Right lung (tissue), 10 donors: ENCODE measurements at places on chromosomes 5 and 9.

DNA sequence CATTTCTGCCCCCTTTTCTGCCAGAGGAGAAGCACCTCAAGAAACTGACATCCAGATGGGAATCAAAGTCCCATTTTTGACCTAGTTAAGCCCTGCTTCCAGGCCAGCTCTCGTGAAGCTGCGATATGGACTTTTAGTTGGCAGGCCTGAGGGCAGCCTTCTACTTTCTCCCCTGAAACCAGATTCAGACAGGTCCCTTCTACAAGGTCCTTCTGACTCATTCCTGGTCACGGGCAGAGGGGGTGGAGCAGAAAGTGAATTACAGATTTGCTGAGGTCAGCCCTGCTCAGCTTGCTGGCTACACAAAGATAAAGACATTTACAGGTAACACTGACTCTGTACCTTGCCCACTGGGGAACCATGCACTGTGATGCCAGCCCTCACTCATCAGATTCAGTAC is 52.8 kb upstream of the TUT7 start:
- DNase-seq = no peak

- peak; percentile 52 for DNase-seq
Observed at GRCh38 chr9:127133739-127134167, 11.3 kb upstream of the ANGPTL2 start.

GRCh38 chr5:173535166-173535975 is 81.1 kb downstream of the BOD1 start:
- DNase-seq = no peak

DNA sequence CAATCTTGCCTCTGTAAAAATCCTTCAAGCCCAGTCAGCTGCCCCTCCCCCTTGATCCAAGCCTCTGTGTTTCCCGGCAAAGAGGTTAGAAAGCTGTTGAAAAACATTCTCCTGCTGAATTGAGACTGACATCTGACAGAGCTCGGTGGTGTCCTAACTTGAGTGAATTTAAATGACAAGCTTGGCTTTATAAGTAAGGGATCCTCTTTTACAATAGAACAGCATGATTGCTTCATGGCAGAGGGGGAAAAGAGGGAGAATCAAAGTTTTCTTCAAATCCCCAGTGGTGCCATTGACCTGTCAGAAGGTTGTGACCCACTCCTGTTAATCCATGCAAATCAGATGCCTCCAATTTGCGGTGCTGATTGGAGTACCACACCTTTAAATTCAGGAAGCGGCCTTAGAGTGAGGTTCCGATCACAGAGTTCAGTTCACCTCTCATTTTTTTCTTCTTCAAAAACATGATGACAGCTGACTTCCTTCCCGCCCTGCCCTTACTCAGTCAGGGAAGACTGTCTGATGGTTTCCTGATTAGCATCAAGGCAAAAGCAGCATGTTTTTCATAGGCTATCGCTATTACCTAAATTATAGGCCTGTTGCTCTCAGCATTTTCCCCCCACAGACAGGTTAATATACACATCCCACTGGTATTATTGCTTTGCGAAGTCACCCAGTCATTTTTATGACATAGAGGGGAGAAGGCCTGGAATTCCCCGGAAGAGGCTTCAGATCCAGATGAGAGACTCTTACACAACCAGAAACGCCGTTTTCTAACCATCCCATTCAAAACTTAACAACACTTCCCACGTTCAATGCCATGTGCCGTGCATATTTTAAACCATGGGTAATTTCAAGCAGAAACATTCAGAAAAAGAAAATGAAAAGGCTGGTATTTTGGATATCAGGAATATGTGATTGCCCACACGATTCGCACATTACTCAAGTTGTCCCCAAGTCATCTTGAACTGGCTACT is 141.4 kb downstream of the EBF1 start:
- no peak for DNase-seq

- peak; percentile 75 for DNase-seq
Observed at GRCh38 chr9:34591248-34591916, 1.9 kb upstream of the CNTFR start.

DNA sequence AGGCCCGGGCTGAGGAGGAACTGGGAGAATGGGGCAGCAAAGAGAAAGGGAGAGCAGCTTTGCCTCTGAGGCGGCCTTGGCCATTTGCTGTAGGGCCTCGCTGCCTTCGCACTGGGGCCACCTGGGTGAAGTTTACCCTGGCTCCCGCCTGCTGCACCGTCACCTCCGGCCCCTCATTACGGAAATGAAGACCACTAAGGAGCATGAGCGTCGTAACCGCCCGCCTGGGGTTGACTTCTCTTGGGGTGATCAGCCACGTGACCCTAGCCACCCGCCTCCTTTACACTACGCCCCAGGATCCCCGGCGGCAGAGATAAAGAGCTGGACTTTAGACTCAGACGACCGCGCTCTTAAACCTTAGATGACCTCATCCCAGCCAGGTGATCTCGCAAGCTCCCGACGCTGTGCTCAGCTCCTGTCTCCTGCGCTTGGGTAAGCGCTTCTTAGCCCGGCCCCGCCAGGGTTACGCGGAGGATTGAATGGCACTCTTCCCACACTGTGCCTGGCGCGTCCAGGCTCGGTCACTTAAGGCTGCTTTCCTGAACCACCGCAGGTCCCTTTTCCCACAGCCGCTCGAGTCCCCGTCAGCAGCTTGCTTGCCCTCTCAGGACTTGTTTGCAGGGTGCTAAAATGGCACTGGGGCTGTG is 107.9 kb upstream of the LARP1 start:
- peak; percentile 39 for DNase-seq

DNA sequence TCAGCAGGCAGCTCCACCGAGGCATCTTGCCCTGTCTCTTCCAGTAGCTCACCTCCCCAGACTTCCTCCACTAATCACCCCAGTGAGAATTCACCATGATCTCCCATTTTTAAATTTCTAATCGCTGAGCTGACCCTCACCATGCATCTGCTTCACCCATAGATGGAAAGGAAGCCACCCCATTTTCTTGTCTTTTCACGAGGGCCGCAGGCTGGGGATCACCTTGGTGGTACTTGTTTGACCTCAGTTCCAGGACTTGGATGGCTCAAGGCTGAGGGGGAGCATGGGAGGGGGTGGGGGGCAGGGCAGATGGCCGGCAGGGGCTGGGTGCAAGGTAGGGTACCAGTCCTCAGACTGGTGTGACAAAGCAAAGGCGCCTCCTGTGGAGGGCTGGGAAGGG is 3.6 kb downstream of the PROP1 start:
- no peak for DNase-seq

- DNase-seq = no peak
Observed at GRCh38 chr9:89048616-89049015, 57.3 kb downstream of the S1PR3 start.

DNA sequence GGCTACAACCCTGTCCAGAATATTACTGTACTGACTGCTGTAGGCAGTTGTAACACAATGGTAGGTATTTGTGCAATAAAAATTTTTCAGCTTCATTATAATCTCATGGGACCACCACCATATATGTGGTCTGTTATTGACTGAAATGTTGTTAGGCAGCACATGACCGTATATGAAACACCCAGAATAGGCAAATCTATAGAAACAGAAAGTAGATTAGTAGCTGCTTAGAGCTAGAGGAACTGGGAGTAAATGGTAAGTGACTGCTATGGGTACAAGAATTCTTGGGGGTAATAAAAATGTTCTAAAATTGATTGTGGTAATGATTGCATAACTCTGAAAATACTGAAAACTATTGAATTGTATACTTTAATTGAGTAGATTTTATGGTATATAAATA is 185.7 kb downstream of the ESM1 start:
- no peak for DNase-seq

- no peak for DNase-seq
Observed at GRCh38 chr5:125274938-125275724, 528.7 kb upstream of the ZNF608 start.

- no peak for DNase-seq
Observed at GRCh38 chr5:10192309-10192708, 57.4 kb downstream of the ATPSCKMT start.

DNA sequence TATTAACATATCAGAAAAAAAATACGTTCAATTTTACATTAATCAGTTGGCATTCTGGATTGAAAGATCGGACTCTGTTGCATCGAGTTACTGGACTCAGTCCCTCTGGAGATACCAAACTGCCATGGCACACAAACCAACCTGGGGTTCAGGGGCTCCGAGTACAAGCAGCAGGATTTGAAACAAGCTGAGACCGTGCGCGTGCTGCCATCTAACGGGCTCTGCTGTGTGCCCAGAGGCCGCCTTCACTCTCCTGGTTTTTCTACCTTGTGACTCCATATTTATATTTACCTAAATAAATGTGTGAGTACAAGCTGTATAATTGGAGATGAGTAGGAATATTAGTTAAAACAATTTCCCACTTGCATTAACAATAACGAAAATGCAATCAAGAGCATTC is 48.2 kb downstream of the ANXA1 start:
- no peak for DNase-seq

- no peak for DNase-seq
Observed at GRCh38 chr5:34053571-34054399, 10.8 kb upstream of the C1QTNF3 start.

DNA sequence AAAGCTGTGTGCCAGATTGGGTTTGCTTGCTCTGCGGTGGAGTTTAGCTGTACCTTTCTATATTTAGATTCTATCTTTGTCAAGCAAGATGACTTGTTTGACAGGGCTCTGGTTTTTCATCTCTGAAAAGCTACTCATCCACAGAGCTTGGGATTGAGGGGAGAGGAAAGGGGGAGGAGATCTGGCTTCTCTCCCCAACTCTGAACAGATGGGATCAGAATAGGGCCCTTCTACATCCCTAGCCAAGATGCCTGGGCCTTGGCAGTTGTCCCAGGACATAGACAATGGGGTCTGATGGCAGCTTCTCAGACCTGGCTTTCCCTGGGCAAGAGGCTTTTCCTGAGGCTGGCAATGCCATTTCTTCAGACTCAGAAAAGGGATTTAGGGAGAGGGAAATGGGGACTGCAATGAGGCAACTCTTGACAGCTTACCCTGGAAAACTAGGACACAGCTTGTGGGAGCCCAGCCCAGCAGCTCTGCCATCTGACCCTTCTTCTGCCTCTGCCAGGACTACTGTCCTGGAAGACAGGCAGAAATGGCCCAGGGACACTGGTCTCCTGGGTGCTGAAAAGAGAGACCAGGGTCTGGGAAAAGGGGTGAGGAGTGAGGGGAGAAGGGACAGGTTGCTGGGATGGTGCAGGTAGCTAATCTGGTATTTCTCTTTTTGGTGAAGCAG is 50.2 kb upstream of the ASTN2 start:
- no peak for DNase-seq

DNA sequence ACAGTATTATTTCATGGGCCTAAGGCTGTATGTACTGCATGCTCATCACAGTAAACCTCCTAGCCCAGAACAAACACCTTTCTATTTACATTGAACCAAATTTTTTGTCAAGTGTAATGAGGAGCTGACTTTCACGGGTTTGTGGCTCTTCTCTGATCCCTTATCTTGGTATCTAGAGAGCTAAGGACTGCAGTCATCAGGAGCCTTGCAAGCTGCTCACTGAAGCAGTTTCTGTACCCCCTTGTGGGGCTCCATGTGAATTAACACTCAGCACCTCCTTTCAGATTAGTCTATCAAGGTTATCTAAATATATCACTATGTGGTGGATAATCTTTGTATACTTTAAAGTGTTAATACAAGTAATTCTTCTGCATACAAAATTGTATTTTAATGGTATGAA is 108.2 kb downstream of the AUH start:
- DNase-seq = no peak

- DNase-seq = no peak
Observed at GRCh38 chr9:73683862-73684591, 532.4 kb downstream of the ANXA1 start.

- peak; percentile 66 for DNase-seq
Observed at GRCh38 chr9:114804505-114804904, 1.3 kb downstream of the TNFSF15 start.

GRCh38 chr5:175724314-175725275 is 66.7 kb downstream of the HRH2 start:
- no peak for DNase-seq

DNA sequence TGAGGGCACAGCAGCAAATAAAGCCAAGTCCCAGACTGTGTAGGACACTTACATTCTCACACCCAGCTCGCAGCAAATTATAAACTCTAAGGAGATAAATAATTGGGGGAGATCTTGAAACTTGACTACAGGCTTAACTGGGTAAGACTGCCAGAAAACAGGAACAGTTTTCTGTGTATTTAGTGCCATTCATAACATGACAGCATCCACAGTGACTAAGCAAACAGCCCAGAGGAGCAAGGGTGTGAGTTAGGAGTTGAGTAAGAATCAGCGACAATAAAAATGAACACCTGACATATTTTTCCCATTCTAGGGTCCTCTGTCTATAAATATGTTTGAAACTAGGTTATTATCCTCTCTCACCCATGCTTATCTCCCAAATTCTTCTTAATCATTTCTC is 370.9 kb upstream of the WWC1 start:
- DNase-seq = no peak
